Right atrium auricular region (tissue), 2 donors: ENCODE measurements at places on chromosomes 12 and 14. TPM values are rescaled to one million over a fixed set of nuclear protein-coding genes. Genes with fewer than 3 reads are reported as not detected.
A peak's percentile ranks its signal among the peaks of the same experiment; 100 is the strongest.

Gene RXYLT1
- 18.7 TPM for total RNA-seq

Gene MYF6
- total RNA-seq: 0.28 TPM

Gene SLC7A8
- 11.9 TPM for total RNA-seq

Gene PLEKHG7
- total RNA-seq: not detected

Gene FAM181A
- not detected for total RNA-seq

Gene HOXC12
- total RNA-seq: not detected

Gene COQ10A
- total RNA-seq: 68.5 TPM

Gene PLBD2
- total RNA-seq: 43.0 TPM

Gene PARPBP
- total RNA-seq: 2.2 TPM

Gene FGF6
- total RNA-seq: not detected

Gene PRMT5
- total RNA-seq: 23.3 TPM

GRCh38 chr14:103828315-103828967 lies 18.9 kb downstream of the PPP1R13B start:
- DNase-seq: peak; percentile 65
- no peaks in the 10 kb centered on the region for H3K36me3 ChIP-seq
- no peaks in the 10 kb centered on the region for H3K4me1 ChIP-seq
- peak overlapping the region; percentile 46 for H3K27ac ChIP-seq
- no peak overlapping the region for H3K4me3 ChIP-seq

DNA sequence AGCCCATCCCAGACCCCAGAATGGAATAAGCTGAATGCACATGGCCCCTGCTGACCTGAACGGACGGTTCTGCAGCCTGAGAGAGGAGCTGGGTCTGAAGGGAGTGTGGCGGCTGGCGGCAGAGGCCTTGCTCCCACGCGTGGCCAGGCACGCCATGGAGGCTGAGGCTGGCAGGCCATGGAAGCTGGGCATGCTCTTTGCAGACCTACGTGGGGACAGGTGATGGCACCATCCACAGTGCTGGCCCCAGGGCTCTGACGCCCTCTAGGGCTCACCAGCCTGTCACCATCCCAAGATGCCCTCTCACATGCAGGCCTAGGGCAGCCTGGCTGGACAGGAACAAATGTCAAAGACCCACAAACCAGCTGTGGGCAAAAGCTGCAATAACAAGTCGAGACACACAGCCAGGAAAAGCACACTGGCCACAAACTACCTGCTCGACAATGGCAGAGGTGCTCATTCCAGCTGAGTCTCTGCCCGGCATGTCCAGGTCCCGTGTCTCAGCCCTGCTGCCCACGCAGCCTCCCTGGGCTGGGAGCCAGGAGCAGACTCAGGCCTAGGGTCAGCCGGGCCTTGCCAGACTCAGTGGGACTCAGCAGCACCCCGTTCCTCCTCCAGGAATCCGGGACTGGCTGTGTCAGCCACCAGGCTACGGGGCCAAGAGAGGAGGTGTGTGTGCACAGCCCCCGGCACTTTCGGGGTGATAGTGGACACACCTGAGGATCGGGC lies 19.7 kb downstream of the BTBD6 start:
- no peak for DNase-seq
- H3K36me3 ChIP-seq: no peaks in the 10 kb centered on the region
- H3K27me3 ChIP-seq: no peaks in the 10 kb centered on the region
- no peaks in the 10 kb centered on the region for H3K4me1 ChIP-seq
- H3K4me3 ChIP-seq: no peak overlapping the region

DNA sequence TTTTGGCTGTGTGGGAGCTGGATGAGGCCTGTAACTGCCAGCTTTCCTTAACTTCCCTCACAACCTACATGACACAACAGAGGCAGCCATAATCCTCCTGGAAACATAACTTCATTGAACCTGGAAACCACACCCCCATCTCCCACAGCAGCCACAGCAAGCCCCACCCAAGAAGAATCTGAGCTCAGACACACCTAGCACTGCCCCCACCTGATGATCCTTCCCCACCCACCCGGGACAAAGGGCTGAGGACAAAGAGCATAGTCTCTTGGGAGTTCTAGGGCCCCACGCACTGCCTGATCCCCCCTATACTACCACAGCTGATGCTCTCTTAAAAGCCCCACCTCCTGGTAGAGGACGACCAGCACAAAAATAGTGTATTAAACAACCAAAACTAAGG lies 29.6 kb upstream of the TSPAN8 start:
- H3K4me1 ChIP-seq: no peaks in the 10 kb centered on the region
- no peaks in the 10 kb centered on the region for H3K27me3 ChIP-seq
- no peak overlapping the region for H3K27ac ChIP-seq
- DNase-seq: no peak

DNA sequence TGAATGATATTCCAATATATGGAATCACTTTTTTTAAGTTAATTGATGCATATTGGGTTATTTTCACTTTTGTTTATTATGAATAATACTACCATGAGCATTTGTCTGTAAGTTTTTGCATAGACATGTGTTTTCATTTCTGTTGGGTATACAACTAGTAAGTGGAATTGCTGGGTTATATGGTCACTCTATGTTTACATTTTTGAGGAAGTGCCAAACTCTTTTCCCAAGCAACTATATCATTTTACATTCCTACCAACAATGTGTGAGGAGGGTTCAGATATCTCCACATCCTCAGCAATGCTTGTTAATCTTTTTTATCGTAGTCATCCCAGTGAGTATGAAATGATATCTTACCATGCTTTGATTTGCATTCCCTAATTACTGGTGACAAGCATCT lies 64.0 kb downstream of the MON2 start:
- peaks cover 12% of the 10 kb centered on the region for H3K36me3 ChIP-seq
- H3K4me3 ChIP-seq: no peak overlapping the region
- no peaks in the 10 kb centered on the region for H3K27me3 ChIP-seq
- no peak overlapping the region for H3K27ac ChIP-seq
- no peaks in the 10 kb centered on the region for H3K4me1 ChIP-seq

DNA sequence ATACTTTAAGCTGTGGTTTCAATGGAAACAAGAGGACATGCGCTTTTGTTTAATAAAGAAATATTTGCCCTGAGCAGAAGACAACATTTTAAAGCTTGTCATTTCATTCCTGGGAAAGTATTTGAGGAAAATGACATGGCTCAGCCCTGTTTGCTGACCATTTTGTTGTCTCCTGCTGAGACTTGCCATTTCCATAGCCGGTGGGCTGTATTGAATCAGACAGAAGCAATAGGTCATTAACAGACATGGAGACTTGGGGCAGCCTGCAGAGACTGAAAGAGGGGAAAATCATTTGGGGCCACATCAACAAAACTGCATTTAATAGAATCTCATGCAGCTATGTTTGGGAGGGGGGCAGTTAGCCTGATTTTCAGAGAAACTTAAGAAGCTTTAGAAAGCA lies 443.0 kb downstream of the NPAS3 start:
- no peak overlapping the region for H3K27ac ChIP-seq
- H3K36me3 ChIP-seq: no peaks in the 10 kb centered on the region
- H3K4me3 ChIP-seq: no peak overlapping the region
- DNase-seq: no peak
- H3K27me3 ChIP-seq: no peaks in the 10 kb centered on the region

DNA sequence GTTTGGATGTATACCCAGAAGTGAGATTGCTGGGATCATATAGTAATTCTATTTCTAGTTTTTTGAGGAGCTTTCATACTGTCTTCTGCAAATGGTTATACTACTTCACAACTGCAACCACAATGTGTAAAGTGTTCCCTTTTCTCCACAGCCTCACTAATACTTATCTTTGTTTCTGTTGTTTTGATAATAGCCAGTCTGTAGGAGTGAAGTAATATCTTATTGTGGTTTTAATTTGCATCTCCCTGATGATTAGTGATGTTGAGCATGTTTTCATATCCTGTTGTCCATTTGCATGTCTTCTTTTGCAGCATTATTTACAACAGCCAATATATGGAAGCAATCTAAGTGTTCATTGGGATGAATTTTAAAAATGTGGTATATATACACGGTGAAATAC lies 29.9 kb downstream of the GABARAPL1 start:
- no peak overlapping the region for H3K4me3 ChIP-seq
- peaks cover 12% of the 10 kb centered on the region for H3K36me3 ChIP-seq
- no peak for DNase-seq
- no peaks in the 10 kb centered on the region for H3K27me3 ChIP-seq
- no peaks in the 10 kb centered on the region for H3K4me1 ChIP-seq
- H3K27ac ChIP-seq: no peak overlapping the region

- H3K27ac ChIP-seq: peak overlapping the region; percentile 90
- H3K36me3 ChIP-seq: peaks cover 25% of the 10 kb centered on the region
These were observed 4.2 kb downstream of the TAMALIN start for GRCh38 chr12:52010692-52011601.

DNA sequence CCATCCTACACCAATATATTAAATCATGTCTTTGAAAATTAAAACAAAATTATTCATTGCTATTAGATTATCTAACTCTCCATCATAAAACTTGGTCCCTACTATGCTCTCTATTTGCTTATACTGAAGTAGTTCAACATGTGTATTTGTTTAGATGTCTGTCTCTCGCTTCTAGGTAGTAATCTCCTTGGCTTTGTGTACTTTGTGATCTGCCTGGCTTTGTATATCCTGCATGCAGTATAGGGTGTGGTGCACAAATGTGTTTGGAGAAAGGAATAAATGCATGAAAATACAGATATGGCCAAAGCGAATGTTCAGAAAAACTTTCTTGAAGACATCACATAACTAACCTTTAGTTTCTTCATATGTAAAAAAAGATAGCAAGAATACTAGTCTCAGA lies 246.6 kb upstream of the LRFN5 start:
- H3K27me3 ChIP-seq: no peaks in the 10 kb centered on the region
- H3K27ac ChIP-seq: no peak overlapping the region
- DNase-seq: no peak
- no peaks in the 10 kb centered on the region for H3K4me1 ChIP-seq
- H3K4me3 ChIP-seq: no peak overlapping the region

DNA sequence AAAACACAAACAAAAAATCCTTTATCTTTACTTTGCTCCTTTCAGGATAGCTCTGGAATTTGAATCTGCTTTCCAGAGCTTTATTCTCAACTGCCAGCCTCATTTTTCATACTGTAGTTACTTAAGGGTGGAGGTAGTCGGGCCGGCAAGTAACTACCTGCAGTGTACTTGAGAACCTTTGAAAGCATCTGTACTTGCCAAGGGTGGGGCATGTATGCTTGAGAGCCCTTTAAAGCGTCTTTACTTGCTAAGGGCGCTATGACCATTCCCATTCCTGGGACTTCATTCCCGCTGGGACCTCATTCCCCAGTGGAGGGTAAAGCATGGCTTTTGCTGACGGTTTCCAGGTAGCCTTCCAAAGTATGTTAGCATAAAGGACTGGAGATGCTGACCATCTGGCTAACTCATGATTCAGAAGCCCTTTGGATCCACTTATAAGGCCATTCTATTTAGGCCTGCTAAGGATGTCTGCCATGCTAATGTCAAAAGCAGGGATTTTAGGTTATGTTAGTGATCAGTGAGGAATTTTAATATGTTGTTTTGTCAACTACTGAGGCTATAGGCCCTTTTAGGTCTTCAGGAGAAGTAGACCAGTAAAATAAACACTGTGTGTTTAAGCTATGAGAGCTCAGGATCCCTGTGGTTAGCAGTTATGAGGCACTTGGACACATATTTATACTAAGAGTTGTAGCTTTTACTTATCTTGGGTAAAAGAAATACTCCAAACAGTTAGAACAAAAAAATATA lies 74.9 kb downstream of the CRADD start:
- no peak for DNase-seq
- H3K4me3 ChIP-seq: no peak overlapping the region
- H3K4me1 ChIP-seq: peaks cover 16% of the 10 kb centered on the region
- no peaks in the 10 kb centered on the region for H3K27me3 ChIP-seq

DNA sequence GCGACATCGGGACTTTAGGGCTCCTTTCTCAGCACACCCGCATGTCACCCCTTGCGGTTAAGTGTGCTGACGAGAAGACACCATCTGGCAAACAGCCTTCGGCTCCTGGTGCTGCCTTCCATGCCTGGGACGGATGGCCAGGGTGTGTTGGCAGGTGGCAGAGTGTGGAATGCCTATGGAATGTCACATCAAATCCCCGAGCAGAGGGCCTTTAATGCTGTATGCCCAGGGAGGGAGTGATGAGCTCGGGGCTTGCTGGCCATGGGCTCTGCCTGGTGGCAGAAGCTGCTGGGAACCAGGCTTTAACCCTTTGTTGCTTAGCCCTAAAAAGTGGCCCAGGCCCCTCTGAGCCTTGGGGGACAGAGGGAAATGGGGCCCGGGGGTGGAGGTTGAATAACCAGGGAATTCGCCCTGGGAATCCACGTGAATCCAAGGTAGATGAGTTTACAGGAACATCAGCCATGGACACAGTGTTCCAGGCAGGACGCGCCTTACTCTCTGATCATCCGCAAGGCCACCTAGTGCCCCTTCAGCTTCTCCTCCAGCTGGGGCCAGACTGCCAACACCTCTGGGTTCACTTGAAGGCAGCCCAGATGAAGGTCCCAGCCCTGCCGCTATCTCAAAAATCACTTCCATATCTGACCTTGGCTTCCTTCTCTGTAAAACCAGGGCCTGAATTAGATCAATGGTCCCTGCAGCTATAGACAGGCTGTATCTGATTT lies 17.4 kb downstream of the FAM181A start:
- peaks cover 81% of the 10 kb centered on the region for H3K36me3 ChIP-seq
- H3K27ac ChIP-seq: peak overlapping the region; percentile 78

- DNase-seq: no peak
- H3K4me3 ChIP-seq: no peak overlapping the region
- no peaks in the 10 kb centered on the region for H3K4me1 ChIP-seq
- no peaks in the 10 kb centered on the region for H3K27me3 ChIP-seq
- no peak overlapping the region for H3K27ac ChIP-seq
These were observed 39.3 kb downstream of the SNRPF start for GRCh38 chr12:95898081-95898480.

- H3K4me1 ChIP-seq: no peaks in the 10 kb centered on the region
- H3K4me3 ChIP-seq: no peak overlapping the region
- H3K36me3 ChIP-seq: no peaks in the 10 kb centered on the region
- DNase-seq: no peak
These were observed 126.7 kb downstream of the PHETA1 start for GRCh38 chr12:111242184-111242583.

GRCh38 chr12:132419631-132420246 lies 70.2 kb upstream of the FBRSL1 start:
- no peaks in the 10 kb centered on the region for H3K36me3 ChIP-seq
- H3K27me3 ChIP-seq: peaks cover 4% of the 10 kb centered on the region
- H3K27ac ChIP-seq: no peak overlapping the region
- H3K4me3 ChIP-seq: no peak overlapping the region

DNA sequence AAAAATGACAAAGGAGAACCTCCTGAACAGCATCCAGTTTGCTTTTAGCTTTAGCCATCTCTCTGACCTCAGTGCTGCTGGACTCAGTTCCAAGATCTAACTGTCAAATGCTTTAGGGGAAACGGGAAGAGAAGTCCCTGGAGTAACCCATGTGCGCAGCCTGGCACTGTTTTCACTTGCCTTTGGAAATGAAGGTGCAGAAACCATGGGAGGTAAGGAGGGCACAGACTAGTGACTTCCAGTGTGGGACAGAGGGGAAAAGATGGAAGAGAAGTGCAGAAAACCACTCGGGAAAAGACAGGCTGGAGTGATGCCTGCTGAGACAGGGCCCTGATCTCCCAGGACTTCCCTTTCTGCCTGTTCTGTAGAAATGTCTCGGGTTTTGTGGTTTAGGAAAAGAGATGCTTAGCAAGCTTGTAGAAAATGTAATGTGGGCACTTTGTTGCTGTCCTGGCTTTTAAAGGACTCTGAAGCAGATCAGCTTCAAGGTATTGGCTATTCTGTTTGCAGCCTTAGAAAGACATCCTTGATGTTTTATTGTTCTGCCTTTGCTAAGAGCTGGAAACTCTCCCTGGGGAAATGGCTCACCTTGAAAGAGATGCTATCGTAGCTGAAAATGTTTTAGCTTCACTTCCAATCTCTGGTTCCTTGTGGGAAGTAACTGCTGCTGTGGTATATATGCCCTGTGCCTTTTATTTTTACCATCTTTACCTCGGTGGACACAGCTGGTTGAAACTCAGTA lies 124.6 kb upstream of the HIF1A start:
- no peak overlapping the region for H3K4me3 ChIP-seq
- no peaks in the 10 kb centered on the region for H3K36me3 ChIP-seq
- DNase-seq: peak; percentile 57

- peak overlapping the region; percentile 88 for H3K27ac ChIP-seq
- no peak for DNase-seq
- no peak overlapping the region for H3K4me3 ChIP-seq
These were observed 6.0 kb upstream of the ASB2 start for GRCh38 chr14:93982230-93983007.
